A549 treated with CpdA at 1 μM for 4 hours (cell line): ENCODE measurements at places on chromosomes 7 and 10. TPM values are rescaled to one million over a fixed set of nuclear protein-coding genes. Genes with fewer than 3 reads are reported as not detected.

The ADGRA1 gene
- total RNA-seq = 0.02 to 0.05 TPM in 2 of 5 replicates, not detected in the others

The NODAL gene
- not detected in 5 replicates for total RNA-seq

The TMEM270 gene
- total RNA-seq = 0.17 to 0.23 TPM (median 0.20 TPM) in 3 of 5 replicates, not detected in the others

The MUC12 gene
- total RNA-seq = 15.7 to 22.4 TPM (median 18.7 TPM) in 5 replicates

The GHRHR gene
- total RNA-seq = not detected in 5 replicates

The KCP gene
- total RNA-seq = 0.11 to 0.21 TPM (median 0.16 TPM) in 5 replicates

The C1GALT1 gene
- 30.7 to 38.3 TPM (median 32.8 TPM) in 5 replicates for total RNA-seq

The FAM13C gene
- total RNA-seq = 0.08 to 0.32 TPM (median 0.14 TPM) in 4 of 5 replicates, not detected in the other

The WNT16 gene
- total RNA-seq = not detected in 5 replicates
